ENCODE measurements at places on chromosomes 16 and 17. TPM values are rescaled to one million over a fixed set of nuclear protein-coding genes. Genes with fewer than 3 reads are reported as not detected.

Gene TP53TG3F
- not detected for total RNA-seq

Gene C16orf92
- total RNA-seq, result not detected

Gene ABCA8
- 61.0 TPM for total RNA-seq

Gene ACAP1
- total RNA-seq, result 4.3 TPM

Gene KRTAP4-1
- total RNA-seq, result not detected

Gene TEKT1
- not detected for total RNA-seq

Gene CRYBA1
- not detected for total RNA-seq

Gene ELMO3
- 0.69 TPM for total RNA-seq

Gene CCL17
- total RNA-seq, result not detected

- no peak for DNase-seq
These were observed 759 bp upstream of the TP53I13 start for GRCh38 chr17:29567554-29568330.

DNA sequence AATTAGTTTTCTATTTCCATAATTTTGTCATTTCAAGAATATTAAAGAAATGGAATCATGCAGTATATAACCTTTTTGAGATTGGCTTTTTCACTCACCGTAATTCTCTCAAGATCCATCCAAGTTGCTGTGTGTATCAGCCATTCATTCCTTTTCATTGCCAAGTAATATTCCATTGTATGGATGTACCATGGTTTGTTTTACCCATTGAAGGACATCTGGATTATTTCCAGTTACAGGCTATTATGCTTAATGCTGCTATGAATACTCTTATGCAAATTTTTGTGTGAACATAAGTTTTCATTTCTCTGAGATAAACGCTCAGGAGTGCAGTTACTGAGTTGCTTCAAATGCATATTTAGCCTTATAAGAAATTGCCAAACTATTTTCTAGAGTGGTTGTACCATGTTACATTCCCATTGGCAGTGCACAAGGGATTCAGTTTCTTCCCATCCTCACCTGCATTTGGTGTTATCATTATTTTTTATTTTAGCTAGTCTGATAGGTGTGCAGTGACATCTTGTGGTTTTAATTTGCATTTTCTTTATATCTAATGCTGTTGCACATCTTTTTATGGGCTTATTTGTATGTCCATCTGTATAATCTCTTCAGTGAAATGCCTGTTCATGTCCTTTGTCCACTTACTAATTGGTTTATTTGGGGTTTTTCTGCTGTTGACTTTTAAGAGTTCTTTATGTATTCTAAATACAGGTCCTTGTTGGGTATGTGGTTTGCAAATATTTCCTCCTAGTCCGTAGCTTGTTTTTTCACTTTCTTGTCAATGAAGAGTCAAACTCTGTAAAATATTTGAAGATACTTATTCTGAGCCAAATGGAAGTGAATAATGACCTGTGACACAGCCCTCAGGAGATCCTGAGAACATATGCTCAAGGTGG, 32.7 kb downstream of the BMERB1 start:
- no peak for DNase-seq

- no peak for DNase-seq
These were observed 5.5 kb downstream of the SPNS2 start for GRCh38 chr17:4504188-4504587.

DNA sequence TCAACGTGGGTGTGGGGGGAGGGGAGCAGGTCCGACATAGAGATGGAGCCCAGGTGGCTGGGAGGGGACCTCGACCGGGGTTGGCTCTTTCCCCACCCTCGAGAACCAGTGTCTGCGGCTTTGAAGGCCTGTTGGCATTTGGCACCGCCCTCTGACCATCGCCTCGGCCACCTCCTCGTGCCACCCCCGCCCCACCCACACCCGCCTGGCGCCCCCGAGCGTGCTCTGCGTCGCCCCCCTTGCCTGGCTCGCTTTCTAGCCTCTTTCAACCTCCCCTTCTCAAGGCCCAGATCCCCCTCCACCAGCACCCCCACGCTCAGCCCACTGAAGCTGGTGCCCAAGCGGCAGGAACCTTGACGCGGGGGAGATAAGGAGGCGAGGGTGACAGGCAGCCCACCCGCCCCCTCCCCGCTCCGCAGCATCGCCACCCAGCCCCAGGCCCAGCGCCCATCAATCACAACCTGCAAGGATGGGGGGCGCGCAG, 619 bp downstream of the CACNB1 start:
- DNase-seq, result no peak

GRCh38 chr16:16122264-16122663, 101.0 kb downstream of the ABCC6 start:
- DNase-seq, result no peak

- no peak for DNase-seq
These were observed 119.8 kb downstream of the CCT6B start for GRCh38 chr17:34841467-34841866.

- DNase-seq, result peak; percentile 94
These were observed 20.5 kb upstream of the JPH3 start for GRCh38 chr16:87581857-87582215.

- no peak for DNase-seq
These were observed 37.7 kb downstream of the RNF135 start for GRCh38 chr17:31008374-31009041.

GRCh38 chr16:88815901-88816589, 4.3 kb upstream of the APRT start:
- no peak for DNase-seq

- DNase-seq, result no peak
These were observed 6.4 kb downstream of the PHKB start for GRCh38 chr16:47467501-47467900.

- peak; percentile 95 for DNase-seq
These were observed 39.5 kb upstream of the CIBAR2 start for GRCh38 chr16:85151603-85152413.

DNA sequence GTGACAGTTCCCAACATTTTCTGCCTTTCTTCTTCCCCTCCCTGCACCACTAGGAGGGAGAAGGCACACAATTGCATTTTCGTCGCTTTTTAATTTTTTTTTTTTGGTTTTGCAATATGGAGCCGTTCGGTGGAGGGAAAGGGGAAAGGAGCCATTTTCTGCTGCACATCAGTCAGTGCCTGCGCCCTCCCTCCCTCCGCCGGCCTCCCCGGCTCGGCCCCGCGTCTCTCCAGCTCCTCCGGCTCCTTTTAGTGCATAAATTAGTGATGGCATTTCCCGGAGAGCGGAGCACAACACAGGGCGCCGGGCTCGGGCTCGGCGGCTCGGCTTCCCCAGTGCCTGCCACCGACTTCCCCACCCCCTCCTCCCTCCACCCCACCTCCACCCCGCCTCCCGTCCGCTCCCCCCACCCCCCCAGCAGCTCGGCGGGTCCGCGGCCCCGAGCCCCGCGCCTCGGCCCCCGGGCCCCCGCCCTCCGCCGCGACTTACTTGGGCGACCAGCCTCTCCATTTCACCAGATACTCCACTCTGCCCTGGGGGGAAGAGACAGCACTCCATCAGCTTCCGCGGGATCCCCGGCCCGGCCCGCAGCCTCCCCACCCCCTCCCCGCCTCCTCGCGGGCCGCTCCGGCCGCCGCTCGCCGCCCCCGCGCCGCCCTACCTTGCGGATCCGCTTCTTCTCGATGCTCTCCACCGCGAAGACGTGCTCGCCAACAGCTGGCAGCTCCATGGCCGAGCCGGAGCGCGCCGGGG, 542 bp downstream of the CBX4 start:
- no peak for DNase-seq

- no peak for DNase-seq
These were observed 31.8 kb downstream of the PRMT7 start for GRCh38 chr16:68342620-68343019.

GRCh38 chr16:52368859-52369258, 178.1 kb downstream of the TOX3 start:
- DNase-seq, result no peak

- no peak for DNase-seq
These were observed 456.2 kb upstream of the DYNLRB2 start for GRCh38 chr16:80084614-80085013.

GRCh38 chr17:7011942-7012254, 526 bp upstream of the RNASEK start:
- no peak for DNase-seq

DNA sequence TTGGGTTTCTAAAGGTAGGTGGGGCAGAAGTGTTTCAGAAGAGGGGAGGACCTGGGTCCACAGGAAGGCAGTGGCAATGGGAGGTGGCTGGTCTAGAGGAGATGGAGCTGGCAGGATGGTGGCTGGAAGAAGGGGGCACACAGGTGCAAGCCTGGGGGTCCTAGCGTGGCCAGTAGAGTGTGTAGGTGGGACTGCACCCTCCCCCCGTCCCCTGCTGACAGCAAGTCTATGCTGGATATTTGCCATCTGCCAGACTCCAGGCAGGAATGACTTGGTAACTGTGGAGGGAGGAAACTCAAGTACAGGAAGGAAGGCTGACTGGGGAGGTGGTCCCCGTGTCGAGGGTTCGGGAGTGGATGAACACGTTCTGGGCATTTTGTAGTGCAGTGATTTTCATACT, 8.6 kb downstream of the MED9 start:
- DNase-seq, result no peak

GRCh38 chr17:50519141-50519834, 11.0 kb downstream of the MYCBPAP start:
- no peak for DNase-seq

GRCh38 chr17:74757931-74758847, 9.8 kb downstream of the NHERF1 start:
- no peak for DNase-seq

GRCh38 chr17:58403311-58403710, 14.0 kb downstream of the RNF43 start:
- no peak for DNase-seq

- DNase-seq, result no peak
These were observed 45.8 kb downstream of the COX4I1 start for GRCh38 chr16:85845266-85845665.

DNA sequence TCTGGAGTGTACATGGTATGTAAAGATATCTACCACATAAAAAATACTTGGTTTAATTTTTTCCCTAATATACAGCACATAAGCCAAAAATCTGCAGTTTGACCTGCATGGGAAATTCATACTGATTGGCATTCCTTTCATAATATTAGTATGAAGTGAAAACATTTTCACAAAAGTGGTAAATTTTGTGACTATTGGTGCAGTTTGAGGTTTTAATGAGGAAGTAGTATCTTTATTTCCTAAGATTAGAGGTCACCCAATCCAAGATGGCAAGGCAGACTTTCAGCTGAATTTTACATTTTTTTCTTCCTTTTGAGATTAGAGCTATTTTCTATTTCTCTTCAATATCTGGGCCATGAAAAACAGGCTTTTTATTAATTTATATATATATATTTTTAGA, 21.2 kb downstream of the METTL9 start:
- DNase-seq, result no peak

GRCh38 chr17:69967910-69968411, 107.1 kb upstream of the KCNJ16 start:
- no peak for DNase-seq

- peak; percentile 99 for DNase-seq
These were observed at the start of gene PER1 for GRCh38 chr17:8152112-8152775. PER1 (minus strand) TSS chr17:8152404; CDS start chr17:8150706, 1,698 bp downstream.

DNA sequence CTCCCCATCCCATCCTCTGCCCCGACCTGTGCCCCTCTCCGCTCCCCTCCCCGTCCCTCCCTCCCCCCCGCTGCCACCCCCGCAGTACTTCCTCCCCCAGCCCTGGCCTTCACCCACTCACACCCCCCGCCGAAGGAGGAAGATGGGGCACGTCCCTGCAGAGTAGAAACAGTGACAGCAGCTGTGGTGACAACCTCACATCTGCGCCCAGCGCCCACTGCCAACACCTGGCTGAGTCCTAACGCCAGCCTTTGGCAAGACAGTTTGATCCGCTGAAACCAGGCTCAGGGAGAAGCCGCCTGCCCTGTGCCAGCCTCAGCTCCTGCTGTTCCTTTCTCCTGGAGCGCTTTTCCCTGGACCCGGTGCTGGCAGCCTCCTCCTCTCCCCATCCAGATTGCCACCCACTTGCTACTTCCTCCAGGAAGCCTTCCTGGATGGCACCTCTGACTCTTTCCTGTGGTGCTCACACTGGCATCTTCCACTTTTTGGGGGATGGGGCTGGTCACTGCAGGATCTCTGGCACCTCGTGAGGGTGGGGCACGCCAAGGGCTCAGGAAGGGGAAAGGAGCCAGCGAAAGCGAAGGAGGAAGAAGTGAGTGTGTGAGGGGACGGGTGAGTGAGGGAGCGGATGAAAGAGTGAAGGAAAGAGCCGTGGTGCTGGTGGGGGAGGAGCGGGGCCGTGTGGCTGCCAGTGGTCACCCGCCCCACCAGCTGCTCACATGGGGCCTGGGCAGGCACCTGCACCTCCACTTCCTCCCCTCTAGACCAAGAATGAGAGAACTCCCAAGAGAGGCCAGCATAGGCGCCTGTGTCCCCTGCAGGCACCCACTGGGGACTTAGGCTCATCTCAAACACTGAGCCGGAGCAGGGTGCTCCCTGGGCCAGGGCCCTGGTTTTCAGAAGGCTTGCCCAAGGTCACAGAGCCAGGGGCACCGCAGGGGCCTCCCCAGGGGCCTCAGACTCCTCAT, 27.0 kb downstream of the ZFPM1 start:
- no peak for DNase-seq

GRCh38 chr16:73275024-73275423, 227.1 kb upstream of the ZFHX3 start:
- no peak for DNase-seq

DNA sequence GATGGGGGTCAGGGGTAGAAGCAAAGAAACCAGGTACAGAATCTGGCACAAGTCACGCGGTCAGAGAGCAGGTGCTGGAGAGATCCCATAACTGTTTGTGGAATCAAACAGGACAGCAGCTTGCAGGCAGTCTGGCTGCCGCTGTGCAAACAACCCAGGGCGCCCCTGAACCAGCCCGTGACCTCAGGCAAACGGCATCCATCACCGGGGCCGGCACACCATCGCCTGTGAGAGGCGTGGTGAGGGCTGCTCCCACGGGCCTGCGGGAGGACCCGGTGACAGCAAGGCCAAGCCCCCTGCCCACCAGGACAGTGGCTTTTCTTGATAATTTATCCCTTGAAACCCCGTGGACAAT, 47.9 kb downstream of the CBFA2T3 start:
- DNase-seq, result no peak

GRCh38 chr17:48996722-48997102, 473 bp upstream of the IGF2BP1 start:
- no peak for DNase-seq

DNA sequence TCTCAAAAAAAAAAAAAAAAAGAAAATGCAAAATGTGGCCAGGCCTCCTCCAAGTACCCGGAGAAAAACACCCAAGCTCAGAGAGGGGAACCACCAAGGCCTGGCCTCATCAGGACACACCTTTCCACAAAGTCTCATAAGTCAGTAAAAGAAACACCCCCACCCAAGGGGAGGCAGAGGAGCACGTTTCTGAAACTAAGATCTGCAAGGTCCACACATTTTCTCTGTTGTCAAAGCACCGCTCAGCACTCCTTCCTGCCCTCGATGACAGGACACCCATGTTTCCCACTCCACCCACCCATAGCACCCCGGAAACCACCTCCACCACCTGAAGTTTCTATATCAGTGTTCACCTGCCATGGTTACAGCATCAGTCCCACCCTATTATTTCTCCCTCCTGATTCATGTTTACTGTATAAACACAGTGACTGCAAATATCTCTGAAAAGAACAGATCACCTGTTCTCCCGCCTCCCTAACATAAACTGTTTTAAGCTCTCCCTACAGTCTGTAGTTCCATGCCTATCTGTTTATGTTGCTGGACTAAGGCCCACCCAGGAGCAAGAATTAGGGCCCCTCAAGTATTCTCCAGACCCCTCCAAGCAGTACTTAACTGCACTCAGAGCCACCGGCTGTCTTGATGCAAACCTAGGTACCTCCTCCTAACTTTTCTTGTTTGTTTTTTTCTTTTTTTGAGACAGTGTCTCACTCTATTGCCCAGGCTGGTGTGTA, 2.0 kb downstream of the CORO7 start:
- DNase-seq, result no peak

All from esophagus muscularis mucosa (tissue), 4 donors.